ENCODE measurements at places on chromosomes 2 and 18.

DNA sequence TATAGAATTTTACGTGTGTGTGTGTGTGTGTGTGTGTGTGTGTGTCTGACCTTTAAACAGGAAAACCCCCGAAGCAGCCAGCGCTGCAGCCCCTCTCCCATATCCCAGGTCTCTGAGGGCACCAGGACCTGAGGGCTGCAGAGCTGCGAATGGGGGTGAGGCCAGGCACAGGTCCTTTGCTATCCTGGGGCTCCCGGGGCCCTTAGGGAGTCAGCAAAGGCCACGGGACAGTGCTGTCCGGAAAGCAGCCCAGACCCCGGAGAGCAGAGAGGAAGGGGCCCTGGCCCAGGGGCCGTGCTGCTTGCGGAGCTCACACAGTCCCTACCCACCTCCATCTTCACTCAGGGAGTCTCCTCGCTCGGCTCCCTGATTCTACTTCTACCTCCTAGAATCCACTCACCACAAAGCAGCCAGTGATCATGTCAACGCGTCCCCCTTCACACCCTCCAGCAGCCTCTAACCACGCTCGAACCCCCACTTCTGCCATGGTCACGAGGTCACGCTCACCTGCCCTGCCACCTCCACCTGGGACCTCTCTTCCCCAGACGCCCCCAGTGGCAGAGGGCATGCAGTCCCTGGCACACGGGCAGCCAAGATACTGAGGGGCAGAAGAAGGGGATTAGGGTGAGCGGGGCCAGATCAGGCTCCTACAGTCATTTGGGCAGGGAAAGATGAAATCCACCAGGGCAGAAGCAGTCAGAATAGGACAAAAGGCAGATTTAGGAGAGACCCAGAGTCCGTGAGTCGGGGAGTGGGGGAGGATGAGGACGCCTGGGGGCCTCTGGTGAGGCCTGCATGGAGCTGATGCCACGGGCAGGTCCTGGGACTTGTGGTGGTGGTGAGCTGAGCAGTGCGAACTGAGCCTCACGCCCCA is 86.7 kb downstream of the USP40 start:
- no peak for DNase-seq

GRCh38 chr18:56146565-56146964 is 491.8 kb downstream of the TXNL1 start:
- DNase-seq, result no peak

- DNase-seq, result no peak
These were observed 214.4 kb downstream of the MYT1L start for GRCh38 chr2:2116657-2117056.

DNA sequence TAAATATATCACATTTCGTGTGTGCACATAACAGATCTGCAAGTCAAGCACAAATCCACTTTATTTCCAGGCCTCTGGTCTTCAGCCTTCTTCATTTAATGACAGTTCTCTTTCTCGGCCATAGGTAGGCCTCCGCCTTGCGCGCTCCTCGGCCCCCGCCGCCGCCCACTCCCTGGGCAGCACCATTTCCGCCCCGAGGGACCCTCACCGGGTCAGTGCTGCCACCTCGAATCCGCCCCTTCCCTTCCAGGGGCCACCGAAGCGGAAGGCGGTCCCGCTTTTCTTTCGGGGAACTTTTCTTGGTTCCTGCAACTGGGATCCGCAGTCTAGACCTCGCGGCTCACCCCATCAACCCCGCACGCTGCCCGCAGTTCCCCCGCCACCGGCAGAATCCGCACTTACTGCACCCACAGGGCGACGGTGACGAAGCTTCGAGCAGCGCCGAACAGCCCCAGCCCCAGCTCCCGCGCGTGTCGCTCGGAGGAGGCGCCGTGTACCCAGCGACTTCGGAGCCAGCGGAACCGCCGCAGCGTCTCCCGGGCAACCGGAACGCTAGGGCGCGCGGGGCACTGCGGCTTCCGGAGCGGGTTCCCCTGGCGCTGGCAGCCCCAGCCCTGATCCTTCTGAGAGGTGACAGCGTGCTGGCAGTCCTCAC is at the start of gene CDKL4:
TSS of gene CDKL4 (minus strand) at position 502 of the 655 bp plus-strand sequence.
- no peak for DNase-seq

GRCh38 chr2:181047829-181048228 is 67.4 kb downstream of the UBE2E3 start:
- DNase-seq, result no peak

DNA sequence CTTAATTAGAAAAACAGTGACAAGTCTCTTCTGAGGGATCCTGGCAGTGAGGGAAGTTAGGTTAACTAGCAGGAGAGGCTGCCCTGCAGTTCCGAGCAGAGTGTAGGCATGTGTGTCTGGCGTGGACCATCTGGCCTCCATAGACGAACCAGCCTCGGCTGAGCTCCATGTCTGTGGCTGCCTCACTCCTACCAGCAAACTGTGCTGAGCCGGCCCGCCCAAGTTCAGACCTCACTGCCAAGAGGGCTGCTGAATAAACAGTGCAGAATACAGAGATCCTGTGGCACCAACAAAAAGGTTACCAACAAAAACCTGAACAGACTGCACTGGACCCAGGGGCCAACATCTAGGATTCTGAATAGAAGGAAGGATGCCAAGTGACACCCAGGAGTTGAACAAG is 27.3 kb downstream of the INO80C start:
- DNase-seq, result no peak

DNA sequence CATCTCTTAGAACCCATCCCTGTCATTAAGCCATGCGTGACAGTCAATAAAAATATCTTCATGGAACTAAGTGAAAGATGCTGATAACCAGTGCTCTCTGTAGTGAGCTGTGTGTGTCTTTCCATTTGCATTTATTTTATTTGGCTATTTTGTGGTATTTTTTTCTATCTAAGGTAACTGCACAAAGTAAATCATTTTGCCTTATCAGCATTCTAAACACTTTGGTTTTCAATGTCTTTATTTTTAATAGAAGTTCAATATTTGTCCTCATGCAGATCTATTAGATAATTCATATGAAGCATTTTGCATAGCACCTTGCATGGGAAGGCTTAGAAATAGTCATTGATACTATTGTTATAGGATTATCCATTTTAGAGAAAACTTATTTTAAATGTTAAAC is 163.6 kb upstream of the TANK start:
- DNase-seq, result no peak

- DNase-seq, result no peak
These were observed 2.2 kb upstream of the TMBIM1 start for GRCh38 chr2:218294430-218295022.

DNA sequence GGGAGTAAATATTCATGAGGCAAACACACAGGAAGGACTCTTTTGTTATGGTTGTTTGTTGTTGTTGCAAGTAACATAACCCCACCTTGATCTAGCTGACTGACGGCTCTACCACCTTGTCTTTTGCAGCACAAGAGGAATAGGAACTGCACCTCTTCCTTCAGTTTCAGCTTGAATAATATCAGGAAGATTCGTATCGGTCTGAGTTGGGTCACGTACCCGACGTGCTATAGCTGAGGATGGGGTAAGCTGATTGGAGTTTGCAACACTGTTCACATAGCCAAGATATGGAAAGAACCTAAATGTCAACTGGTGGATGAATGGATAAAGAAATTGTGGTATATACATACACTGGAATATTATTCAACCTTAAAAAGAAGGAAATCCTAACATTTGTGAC is 14.5 kb upstream of the IL1RN start:
- no peak for DNase-seq

- no peak for DNase-seq
These were observed 19.8 kb downstream of the SMAD7 start for GRCh38 chr18:48930926-48931325.

GRCh38 chr2:36538335-36538734 is 59.6 kb downstream of the FEZ2 start:
- no peak for DNase-seq

DNA sequence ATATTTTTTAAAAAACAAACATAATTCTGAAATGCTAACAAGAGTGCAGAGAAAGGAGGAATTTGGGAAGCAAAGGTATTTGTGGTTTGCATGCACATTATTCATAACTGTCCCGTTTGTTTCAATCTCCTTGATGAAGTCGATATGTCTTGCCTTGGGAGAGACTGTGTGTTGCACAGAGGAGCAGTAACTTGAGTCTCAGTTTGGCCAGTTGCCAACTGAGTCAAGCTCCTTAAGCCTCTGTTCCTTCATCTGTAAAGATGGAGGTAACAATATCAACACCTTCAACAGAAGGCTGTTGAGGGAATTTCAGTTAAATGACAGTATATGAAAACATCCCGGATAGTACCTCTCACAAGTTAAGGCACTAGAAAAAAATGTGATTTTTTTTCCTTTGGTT is 226.2 kb downstream of the ASXL3 start:
- no peak for DNase-seq
